ENCODE measurements at places on chromosomes 3 and 15. TPM values are rescaled to one million over a fixed set of nuclear protein-coding genes. Genes with fewer than 3 reads are reported as not detected.

GRCh38 chr15:57094321-57095257, 176.1 kb downstream of the TCF12 start:
- DNase-seq, result no peak
- no peaks in the 10 kb centered on the region for H3K27me3 ChIP-seq
- no peak overlapping the region for H3K27ac ChIP-seq
- H3K36me3 ChIP-seq, result no peaks in the 10 kb centered on the region
- H3K4me1 ChIP-seq, result no peaks in the 10 kb centered on the region

DNA sequence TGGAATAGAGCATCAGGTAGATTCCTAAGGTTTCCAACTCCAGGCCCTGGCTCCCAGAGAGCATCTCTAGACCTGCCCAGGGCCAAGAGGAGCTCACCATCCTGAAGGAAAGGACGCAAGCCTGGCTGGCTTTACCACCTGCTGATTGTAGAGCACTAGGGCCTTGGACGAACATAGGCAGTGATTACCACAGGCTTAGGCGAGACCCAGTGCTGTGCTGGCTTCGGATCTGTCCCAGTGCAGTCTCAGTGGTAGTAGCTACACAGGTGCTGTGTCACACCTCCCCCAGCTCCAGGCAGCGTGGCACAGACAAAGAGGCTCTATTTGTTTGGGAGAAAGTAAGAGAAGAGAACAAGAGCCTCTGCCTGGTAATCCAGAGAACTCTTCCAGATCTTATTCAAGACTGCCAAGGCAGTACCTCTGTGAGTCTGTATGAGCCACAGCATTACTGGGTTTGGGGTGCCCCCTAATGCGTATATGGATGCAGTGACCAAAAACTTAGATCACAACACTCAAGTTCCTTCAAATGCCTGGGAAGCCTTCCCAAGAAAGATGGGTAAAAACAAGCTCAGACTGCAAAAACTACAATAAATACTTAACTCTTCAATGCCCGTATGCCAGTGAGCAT, 25.4 kb downstream of the ISG20 start:
- no peaks in the 10 kb centered on the region for H3K36me3 ChIP-seq
- DNase-seq, result no peak
- H3K27me3 ChIP-seq, result no peaks in the 10 kb centered on the region

DNA sequence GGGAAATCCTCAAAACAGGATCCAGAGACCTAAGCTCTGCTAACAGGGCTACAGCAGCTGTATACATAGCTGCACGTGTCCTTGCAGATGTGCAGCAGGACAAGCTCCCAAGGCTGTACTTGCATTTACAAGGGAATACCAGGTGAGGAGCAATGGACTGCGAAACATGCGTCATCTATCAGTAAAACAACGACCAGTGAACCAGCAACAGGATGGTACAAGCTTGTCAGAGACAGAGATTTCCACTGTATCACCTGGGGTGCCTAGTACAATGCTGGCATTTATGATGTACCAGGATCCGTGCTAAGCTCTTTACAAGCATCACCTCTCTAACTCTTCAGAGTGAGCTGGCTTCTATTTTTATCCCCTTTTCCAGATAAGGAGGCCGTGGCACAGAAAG, 227.3 kb downstream of the FOXP1 start:
- no peak overlapping the region for H3K27ac ChIP-seq
- no peak for DNase-seq
- no peaks in the 10 kb centered on the region for H3K27me3 ChIP-seq
- H3K4me3 ChIP-seq, result no peak overlapping the region

DNA sequence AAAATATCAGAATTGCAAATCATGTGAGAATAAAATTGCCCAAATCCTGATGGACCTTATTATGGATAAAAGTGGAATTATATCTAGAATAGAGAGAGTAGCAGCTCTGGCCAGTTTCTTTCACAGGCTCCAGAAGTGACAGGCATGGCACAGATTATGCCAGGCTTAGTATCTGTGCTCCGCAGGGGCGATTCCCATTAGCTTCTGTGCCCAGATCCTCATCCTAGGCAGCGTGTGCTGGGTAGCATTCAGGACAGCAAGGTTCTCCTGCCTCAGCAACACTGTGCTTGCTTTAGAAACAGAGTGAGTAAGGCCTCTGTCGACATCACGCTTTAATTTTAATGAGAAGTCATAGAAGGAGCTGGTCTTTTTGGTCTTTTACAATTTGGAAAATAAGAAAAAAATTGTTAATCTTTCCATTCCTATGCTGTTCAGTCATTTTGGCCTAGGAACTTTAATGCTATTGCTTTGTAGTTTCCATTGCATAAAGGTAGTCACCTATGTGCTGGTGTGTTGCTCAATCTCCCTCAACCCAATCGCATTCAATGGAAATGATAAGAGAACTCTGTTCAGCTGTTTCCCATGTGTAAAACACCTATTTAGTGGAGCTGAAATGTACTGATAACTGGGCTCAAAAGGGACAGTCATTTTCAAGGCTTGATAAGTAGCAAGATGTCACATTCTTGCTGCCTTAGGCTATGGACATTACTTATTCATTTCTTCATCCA, 770.1 kb downstream of the AGBL1 start:
- H3K27me3 ChIP-seq, result no peaks in the 10 kb centered on the region
- H3K36me3 ChIP-seq, result no peaks in the 10 kb centered on the region
- no peak for DNase-seq

DNA sequence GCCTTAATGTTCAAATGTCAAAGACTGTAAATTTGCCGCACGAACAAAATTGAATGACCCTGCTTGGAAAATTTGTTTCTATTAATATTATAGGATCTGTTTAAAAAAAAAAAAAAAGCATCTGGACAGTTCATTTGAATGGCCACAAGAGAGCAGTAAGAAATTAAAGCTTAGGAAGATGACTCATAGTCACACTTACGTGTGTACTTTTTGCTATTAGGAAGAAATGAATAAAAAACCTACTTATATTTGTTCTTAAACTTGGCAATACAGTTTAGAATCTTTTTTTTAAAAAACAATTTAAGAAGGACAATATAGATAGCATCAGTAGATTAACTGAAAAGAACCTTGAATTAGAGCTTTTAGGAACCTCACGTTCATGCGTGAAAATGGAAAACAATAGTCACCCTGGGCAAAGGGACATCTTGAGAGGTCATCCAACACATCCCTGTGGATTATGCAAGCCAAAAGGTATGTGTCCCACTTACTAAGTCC, 621.8 kb downstream of the MECOM start:
- no peak for DNase-seq
- H3K27ac ChIP-seq, result no peak overlapping the region
- H3K4me1 ChIP-seq, result no peaks in the 10 kb centered on the region
- no peaks in the 10 kb centered on the region for H3K36me3 ChIP-seq

DNA sequence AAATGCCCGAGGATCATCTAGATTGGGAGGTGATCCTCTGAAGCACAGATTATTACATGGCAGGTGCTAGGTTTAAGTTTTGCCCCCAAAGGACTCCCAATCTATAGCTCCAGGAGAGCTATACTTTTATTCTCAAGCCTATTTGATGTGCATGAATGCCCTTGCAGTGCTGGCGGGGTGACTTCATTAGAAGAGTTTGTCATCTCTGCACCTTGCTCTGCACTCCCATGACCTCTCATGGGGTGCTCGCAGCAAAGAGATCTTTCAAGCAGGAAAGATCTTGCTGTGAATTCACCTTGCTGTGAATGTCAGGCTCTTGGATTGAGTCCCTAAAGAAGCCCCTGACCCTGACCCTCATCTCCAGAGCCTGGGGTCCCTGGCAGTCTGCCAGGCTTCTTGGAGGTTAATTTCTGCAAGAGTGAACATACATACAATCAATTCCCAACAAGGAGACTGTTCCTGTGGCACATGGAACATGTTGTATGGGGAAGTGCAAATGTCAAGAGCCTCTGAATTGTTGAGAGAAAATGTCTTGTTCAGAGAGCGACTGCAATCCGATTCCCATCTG, 45.9 kb downstream of the FAM43A start:
- no peak overlapping the region for H3K4me3 ChIP-seq
- H3K36me3 ChIP-seq, result no peaks in the 10 kb centered on the region
- no peaks in the 10 kb centered on the region for H3K27me3 ChIP-seq
- no peak for DNase-seq
- peaks cover 5% of the 10 kb centered on the region for H3K4me1 ChIP-seq

GRCh38 chr3:14324224-14324944, 78.0 kb upstream of the SLC6A6 start:
- H3K27ac ChIP-seq, result no peak overlapping the region
- H3K4me3 ChIP-seq, result no peak overlapping the region
- DNase-seq, result peak; percentile 31
- H3K4me1 ChIP-seq, result no peaks in the 10 kb centered on the region
- no peaks in the 10 kb centered on the region for H3K27me3 ChIP-seq

- DNase-seq, result no peak
- no peak overlapping the region for H3K27ac ChIP-seq
- no peaks in the 10 kb centered on the region for H3K27me3 ChIP-seq
- H3K36me3 ChIP-seq, result no peaks in the 10 kb centered on the region
- peaks cover 8% of the 10 kb centered on the region for H3K4me1 ChIP-seq
- no peak overlapping the region for H3K4me3 ChIP-seq
Observed at GRCh38 chr15:68001811-68002210, 52.3 kb upstream of the PIAS1 start.

DNA sequence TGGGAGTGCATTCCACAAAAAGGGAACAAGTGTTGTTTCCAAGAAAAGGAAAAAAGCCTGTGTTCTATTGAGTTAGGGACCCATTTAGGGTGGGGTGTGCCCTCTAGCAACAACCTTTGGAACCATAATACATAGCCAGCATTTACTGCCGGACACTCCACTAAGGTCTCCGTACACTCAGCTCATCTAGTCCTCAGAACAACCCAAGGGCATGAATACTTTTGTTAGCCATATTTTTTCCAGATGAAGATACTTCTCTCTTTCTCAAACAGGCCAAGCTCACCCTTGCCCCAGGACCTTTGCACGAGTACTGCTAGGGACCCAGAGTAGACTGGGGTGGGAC, 46.2 kb downstream of the GLDN start:
- no peak for DNase-seq
- H3K36me3 ChIP-seq, result no peaks in the 10 kb centered on the region
- no peak overlapping the region for H3K4me3 ChIP-seq
- H3K27ac ChIP-seq, result no peak overlapping the region

- no peak overlapping the region for H3K27ac ChIP-seq
- H3K4me3 ChIP-seq, result no peak overlapping the region
- no peaks in the 10 kb centered on the region for H3K36me3 ChIP-seq
- DNase-seq, result no peak
Observed at GRCh38 chr15:85298366-85298765, 82.0 kb upstream of the AKAP13 start.

- H3K36me3 ChIP-seq, result peaks cover 25% of the 10 kb centered on the region
- H3K27me3 ChIP-seq, result no peaks in the 10 kb centered on the region
- peaks cover 55% of the 10 kb centered on the region for H3K4me1 ChIP-seq
- no peak for DNase-seq
- H3K4me3 ChIP-seq, result no peak overlapping the region
- H3K27ac ChIP-seq, result no peak overlapping the region
Observed at GRCh38 chr3:44988073-44988472, 12.0 kb downstream of the EXOSC7 start.

DNA sequence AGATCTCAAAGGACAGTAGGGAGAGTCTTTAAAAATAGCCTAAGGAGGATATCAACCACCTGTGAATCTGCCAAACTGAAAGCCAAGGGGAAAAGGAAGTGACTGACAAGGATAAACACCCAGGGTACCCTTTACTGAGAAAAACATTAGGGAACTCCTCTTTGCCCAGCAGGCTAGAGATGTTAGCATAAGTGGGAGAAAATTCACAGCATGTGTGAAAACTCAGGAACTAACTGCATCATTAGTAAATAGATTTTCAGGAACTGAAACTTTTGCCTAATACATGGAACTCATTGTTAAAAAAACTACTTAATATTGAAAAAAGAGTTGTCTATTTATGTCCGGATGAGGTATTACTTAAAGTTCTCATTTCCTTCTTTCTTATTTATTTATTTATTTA, 375.5 kb downstream of the NTRK3 start:
- no peak for DNase-seq
- no peak overlapping the region for H3K27ac ChIP-seq
- H3K4me1 ChIP-seq, result no peaks in the 10 kb centered on the region

- H3K4me1 ChIP-seq, result peaks cover 4% of the 10 kb centered on the region
- DNase-seq, result no peak
- no peak overlapping the region for H3K27ac ChIP-seq
- H3K4me3 ChIP-seq, result no peak overlapping the region
- H3K27me3 ChIP-seq, result no peaks in the 10 kb centered on the region
Observed at GRCh38 chr3:161266731-161267150, 45.6 kb downstream of the NMD3 start.

GRCh38 chr3:124780356-124780755, 50.1 kb downstream of the UMPS start:
- peaks cover 56% of the 10 kb centered on the region for H3K4me1 ChIP-seq
- H3K27ac ChIP-seq, result peak overlapping the region; percentile 79
- H3K36me3 ChIP-seq, result peaks cover 5% of the 10 kb centered on the region
- H3K27me3 ChIP-seq, result no peaks in the 10 kb centered on the region

GRCh38 chr15:51085764-51086163, 8.9 kb downstream of the TNFAIP8L3 start:
- H3K4me1 ChIP-seq, result peaks cover 20% of the 10 kb centered on the region
- H3K36me3 ChIP-seq, result no peaks in the 10 kb centered on the region
- H3K27me3 ChIP-seq, result no peaks in the 10 kb centered on the region
- no peak overlapping the region for H3K4me3 ChIP-seq
- no peak for DNase-seq

GRCh38 chr3:178246004-178246403, 290.2 kb upstream of the KCNMB2 start:
- no peak overlapping the region for H3K27ac ChIP-seq
- no peaks in the 10 kb centered on the region for H3K36me3 ChIP-seq
- H3K27me3 ChIP-seq, result no peaks in the 10 kb centered on the region
- peaks cover 2% of the 10 kb centered on the region for H3K4me1 ChIP-seq
- no peak for DNase-seq

GRCh38 chr3:177596816-177597271, 399.6 kb upstream of the TBL1XR1 start:
- peak overlapping the region; percentile 22 for H3K4me3 ChIP-seq
- no peaks in the 10 kb centered on the region for H3K36me3 ChIP-seq
- H3K27ac ChIP-seq, result peak overlapping the region; percentile 89

- no peak overlapping the region for H3K4me3 ChIP-seq
- H3K36me3 ChIP-seq, result no peaks in the 10 kb centered on the region
- H3K27me3 ChIP-seq, result no peaks in the 10 kb centered on the region
- no peak for DNase-seq
Observed at GRCh38 chr15:94671858-94672532, 440.6 kb downstream of the MCTP2 start.

GRCh38 chr3:135393898-135394525, 571.5 kb upstream of the PPP2R3A start:
- no peak overlapping the region for H3K27ac ChIP-seq
- no peak for DNase-seq
- no peak overlapping the region for H3K4me3 ChIP-seq
- no peaks in the 10 kb centered on the region for H3K27me3 ChIP-seq
- H3K36me3 ChIP-seq, result no peaks in the 10 kb centered on the region

CELSR3 gene
- total RNA-seq, result 2.3 TPM

ZNF860 gene
- 1.4 TPM for total RNA-seq

ITIH4 gene
- total RNA-seq, result 12.2 TPM

MASP1 gene
- total RNA-seq, result 6.0 TPM

NRROS gene
- total RNA-seq, result 4.5 TPM

FETUB gene
- total RNA-seq, result 16.0 TPM

PEAK1 gene
- 29.6 TPM for total RNA-seq

All from suprapubic skin (tissue), 4 donors.